ENCODE measurements at places on chromosomes 11 and 22.

DNA sequence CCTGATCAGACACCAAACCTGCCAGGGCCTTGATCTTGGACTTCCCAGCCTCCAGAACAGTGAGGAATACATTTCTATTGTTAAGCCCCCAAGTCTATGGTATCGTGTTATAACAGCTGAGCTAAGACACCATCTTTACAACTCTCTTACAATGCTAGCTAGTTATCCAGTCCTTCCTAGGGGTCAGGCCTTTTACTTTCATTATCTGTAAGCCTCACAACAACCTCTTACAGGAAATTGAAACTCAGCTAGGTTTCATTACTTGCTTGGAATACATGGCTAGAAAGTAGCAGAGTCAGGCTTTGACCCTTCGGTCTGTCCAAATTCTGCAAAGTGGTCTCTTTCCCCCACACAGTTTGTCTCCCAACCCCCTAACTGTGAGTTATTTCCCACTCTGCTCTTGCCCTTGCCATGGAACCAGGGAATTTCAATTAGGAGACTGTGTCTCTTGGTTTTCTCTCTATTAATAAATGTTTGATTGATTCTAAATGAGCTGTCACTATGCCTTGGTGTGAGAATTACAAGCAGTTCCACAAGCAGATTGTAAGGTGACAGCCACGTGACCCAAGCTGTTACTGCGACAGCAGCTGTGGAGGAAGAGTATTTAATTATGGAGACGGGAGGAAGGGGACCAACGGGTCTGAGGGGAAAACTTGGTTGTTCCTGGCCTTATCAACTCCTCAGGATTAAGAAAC, 38.4 kb upstream of the CLMP start:
- DNase-seq: no peak

GRCh38 chr11:73759610-73760134, 1.2 kb downstream of the RAB6A start:
- DNase-seq: peak; percentile 38

DNA sequence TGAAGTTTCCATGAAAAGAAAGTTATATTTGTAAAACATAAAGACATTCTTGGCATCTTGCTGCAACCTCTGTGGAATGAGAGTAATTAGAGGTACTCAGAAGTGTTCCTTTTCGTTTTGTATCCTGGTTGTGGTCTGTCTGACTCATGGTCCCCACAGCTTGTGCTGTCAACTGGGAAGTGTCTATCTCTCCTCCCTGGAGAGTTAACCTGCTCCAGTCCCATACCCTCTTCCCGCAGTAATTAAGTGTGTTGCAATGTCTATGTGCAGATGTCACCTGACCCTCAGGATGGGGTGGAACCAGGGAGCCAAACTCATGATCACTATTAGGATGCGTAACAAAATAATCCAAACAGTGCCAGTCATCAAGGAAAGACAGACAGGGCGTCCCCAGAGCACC, 23.0 kb upstream of the ZDHHC13 start:
- peak; percentile 13 for DNase-seq

- peak; percentile 26 for DNase-seq
Measured at GRCh38 chr11:75031224-75031753, 42.6 kb downstream of the NEU3 start.

DNA sequence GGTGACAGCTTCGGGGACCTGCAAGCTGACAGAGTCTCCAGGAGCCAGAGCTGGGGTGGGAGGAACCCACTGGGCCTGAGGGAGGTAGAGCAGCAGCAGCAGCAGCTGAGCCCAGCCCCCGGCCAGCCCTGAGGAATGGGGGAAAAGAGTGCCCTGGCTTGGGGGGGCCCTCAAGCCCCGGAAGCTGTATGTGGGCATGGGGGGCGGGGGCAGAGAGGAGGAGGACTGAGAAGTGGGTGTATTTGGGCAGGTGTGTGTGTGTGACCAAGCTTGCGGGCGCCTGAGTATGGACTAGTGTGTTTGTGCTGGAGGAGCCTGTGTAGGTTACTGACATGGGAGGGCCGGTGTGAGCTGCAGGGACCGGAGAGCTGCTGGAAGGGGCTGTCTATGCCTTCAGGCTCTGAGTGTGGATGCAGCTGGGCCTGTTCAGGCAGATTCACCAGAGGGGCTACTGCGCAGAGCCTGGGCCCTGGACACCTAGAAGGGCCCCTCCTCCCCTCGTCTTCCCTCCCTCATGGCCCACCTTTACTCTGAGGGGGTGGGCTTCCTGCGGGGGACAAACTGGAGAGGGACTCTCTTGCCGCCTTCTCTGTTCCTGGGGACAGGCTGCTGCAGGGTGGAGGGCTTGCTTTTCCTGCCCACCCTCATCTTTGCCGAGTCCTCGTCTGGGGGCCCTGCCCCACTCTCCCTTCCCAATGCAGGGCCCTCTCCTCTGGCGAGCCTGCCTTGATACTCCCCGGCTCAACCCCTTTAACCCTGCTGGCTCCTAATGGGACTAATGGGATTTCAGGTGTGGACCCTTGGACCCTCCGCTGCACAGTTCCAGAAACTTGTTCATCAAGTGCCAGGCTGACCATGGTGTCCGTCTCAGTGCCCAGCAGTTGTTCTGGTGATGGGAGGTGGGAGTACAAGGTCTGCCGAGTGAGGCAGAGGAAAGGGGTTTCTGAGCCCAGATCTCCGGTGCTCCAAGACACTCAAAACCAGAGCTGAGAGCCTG, 28.2 kb downstream of the ST3GAL4 start:
- no peak for DNase-seq

- DNase-seq: no peak
Measured at GRCh38 chr22:44313385-44314006, 745 bp upstream of the SHISAL1 start.

GRCh38 chr11:114326776-114327175, 30.6 kb downstream of the NNMT start:
- no peak for DNase-seq

GRCh38 chr11:124071623-124071948, 30.5 kb upstream of the OR10G7 start:
- no peak for DNase-seq

DNA sequence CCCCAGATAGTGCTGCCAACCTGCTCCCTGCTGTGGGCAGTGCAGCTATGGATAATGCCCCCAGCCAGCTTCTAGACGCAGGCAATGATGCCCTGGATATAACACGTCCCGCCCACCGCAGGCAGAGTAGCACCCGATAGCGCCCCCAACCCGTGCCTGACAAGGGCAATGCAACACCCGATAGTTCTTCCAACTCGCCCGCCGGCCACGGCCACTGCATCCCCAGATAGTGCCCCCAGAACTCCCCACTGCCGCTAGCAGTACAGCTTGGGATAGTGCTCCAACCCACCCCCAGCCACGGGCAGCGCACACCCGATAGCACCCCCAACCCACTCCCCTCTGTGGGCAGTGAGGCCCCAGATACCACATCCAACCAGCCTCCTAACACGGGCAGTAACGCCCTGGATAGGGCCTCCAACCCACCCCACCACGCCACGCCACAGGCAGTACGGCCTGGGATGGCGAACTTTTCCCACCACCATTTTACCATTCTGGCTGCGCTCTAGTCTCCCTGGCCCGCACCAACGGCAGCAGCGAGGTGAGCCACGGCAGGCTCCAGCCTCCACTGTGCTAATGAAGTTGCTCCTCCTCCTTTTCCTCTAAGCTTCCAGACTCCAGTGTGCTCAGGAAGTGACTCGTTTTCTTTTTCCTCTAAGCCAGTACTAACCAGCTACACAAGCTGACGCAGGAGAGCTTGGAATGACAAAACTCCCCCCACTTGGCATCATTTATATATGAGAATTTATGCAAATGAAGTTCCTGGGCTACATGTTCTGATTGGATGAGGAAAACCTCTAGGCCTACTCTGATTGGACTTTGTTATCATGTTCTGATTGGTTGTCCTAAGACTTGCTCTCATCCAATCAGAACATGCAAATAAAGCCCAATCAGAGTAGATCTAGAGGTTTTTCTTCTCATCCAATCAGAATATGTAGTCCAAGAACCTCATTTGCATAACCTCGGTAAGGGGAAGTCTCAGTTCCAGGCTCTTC, 3.0 kb upstream of the RFPL3 start:
- peak; percentile 30 for DNase-seq

DNA sequence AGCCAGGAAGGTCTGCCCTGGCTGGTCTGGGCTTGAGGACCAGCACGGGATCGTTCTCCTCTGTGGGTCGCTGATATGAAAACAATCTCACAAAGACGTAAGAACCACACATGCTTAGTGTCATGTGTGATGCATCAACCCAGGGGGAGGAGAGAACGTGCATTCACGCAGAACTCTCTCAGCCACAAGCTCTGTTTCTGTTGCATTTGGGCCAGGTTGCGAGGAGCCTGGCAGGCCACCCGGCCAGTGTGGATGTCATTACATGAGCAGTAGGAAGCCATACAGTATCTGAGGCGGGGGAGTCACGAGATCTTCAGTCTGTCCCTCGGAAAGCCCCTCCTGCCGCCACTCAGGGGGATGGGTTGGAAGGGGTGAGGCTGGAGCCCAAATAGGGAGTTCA, 53.1 kb upstream of the KCNQ1OT1 start:
- no peak for DNase-seq

DNA sequence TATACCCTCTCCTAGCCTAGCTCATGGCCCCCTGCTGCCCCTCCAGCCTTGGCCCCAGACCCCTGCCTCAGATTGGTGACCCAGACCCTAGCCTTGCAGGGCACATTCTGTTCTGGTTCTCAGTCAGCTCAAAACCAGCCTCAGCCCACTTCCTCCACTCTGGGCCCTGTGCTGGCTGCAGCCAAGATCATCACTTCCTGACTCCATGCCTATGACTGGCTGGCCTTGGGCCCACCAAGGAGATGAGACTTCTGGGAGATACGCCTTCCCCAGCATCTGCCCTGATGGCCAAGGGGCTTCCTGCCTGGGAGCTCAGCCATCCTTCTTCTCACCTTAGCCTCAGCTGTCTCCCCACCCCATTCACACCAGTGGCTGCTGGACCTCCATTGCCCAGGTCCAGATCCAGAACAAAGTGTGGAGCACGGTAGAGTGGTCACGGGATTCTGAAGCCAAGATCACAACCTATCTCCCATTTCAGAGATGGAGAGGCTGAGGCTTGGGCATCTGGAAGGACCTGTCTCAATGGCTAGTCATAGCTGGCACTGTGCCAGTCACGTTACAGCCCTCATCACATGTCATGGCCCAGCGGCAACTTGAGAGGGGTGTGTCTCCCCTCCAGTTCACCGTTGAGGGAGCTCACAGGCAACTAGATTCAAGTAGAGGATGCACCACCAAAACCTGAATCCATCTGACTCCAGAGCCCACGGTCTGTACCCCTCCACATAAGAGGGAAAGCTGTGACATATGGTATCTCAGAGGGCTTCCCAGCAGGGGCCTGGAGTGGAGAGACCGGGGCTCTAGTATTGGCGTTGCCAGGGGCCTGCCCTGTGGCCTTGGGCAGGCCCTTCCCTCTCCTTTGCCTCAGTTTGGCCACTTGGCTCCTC, 43.0 kb upstream of the KLHL35 start:
- peak; percentile 36 for DNase-seq

DNA sequence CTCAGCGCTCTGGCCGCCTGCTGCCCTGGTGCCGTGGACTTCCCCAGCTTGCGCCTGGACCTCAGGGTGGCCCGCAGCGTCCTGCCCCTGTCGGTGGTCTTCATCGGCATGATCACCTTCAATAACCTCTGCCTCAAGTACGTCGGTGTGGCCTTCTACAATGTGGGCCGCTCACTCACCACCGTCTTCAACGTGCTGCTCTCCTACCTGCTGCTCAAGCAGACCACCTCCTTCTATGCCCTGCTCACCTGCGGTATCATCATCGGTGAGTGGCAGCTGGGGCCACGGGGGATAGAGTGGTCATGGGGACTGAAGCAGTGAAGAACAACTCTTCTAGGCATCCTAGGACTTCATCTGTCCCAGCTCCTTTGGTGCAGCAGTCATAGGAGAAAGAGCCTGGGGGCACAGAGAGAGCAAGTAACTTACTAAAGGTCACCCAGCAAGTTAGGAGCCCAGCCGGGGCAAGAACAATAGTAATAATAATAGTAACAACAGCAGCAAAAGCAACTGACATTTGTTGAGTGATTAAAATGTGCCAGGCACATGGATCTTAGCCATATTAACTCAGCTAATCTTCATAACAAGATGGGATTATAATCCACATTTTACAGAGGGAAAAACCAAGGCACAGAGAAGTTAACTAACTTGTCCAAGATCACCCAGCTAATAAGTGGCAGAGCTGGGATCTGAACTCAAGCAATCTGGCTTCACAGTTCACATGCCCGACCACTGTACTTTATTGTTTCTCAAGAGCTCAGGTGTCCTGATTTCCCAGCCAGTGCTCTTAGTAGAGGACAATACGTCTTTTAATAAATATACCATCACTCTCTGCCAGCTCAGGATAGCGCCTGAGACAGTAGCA, 1.4 kb downstream of the SLC35C1 start:
- DNase-seq: no peak

GRCh38 chr11:122156940-122157382, 40.9 kb upstream of the BLID start:
- no peak for DNase-seq

DNA sequence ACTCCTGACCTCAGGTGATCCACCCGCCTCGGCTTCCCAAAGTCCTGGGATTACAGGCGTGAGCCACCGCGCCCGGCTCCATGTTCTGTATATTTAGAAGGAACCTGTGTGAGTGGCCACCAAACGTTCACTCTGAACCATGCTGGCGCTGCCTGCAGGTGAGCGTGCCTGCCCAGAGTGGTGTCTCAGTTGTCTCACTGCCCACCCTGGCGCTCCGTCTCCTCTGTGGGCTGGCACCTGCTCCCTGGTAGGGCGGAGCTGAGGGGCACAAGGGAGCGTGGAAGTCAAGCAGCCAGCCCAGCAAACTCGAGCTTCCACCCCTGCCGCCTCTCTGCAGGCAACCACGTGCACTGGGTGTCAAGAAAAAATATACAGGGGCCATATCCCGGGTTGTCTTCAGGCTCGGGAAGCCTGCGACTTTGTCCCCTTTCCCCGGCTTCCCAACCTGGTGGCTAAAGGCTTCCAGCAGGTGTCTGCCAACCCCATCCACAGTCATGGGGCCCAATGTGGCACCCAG, 16.7 kb downstream of the TXN2 start:
- DNase-seq: no peak

DNA sequence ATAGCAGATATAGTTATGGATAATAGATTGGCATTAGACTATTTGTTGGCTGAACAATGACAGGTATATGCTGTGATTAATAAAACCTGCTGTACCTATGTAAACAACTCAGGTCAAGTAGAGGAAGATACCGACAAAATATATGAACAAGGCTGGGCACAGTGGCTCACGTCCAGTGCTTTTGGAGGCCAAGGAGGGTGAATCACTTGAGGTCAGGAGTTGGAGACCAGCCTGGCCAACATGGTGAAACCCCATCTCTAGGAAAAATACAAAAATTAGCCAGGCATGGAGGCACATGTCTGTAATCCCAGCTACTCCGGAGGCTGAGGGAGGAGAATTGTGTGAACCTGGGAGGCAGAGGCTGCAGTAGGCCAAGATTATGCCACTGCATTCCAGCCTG, 14.0 kb upstream of the CHKA start:
- DNase-seq: no peak

- DNase-seq: peak; percentile 89
Measured at GRCh38 chr11:795634-796564, 2.2 kb downstream of the SLC25A22 start.

GRCh38 chr11:19730373-19730772, 17.7 kb downstream of the NAV2 start:
- no peak for DNase-seq

DNA sequence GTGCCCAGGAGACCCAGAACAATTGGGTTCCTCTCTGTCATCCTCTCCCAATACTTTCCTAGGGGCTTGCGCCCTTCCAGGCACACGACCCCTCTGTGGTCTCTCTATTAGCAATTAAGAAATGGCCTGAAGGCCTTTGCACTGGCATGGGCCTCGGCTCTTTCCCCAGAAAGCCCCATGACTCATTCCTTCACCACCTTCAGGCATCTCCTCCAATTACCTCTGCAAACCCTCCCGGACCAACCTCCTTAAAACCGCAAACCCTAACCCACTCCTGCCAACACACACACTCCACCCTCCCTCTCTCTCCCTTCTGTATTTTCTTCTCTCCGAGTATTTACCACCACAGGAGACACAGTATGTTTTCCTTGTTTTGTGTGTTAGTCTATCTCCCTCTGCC, 36.7 kb downstream of the LARGE1 start:
- DNase-seq: no peak
